ENCODE measurements at places on chromosomes 3 and 15.

DNA sequence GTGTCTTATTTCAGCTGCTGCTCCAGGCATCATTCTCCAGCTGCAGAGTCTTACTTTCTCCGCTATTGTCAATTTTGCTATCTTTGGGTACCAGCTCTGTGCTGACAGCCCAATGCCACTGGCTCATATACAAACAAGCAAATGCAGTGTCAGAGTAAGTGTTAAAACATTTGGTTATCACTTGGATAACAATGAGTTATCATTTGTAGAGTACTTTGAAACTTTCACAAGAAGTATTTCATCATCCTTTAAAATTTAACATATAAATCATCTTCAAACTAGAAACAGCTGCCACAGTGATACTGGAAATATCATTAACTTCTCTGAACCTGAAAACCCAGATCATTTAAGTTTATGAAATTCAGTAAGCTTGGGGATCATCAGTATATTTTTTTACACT, 13.8 kb downstream of the TSPAN3 start:
- no peak for DNase-seq

- no peak for DNase-seq
Observed at GRCh38 chr15:95716708-95717107, 613.8 kb upstream of the NR2F2 start.

GRCh38 chr3:196175116-196175625, 36.0 kb downstream of the ZDHHC19 start:
- no peak for DNase-seq

- no peak for DNase-seq
Observed at GRCh38 chr3:15505479-15506165, 15.9 kb downstream of the COLQ start.

- DNase-seq: no peak
Observed at GRCh38 chr3:51921081-51921578, 18.0 kb upstream of the IQCF1 start.
